ENCODE measurements at places on chromosomes 1 and 21.
A peak's percentile ranks its signal among the peaks of the same experiment; 100 is the strongest.

DNA sequence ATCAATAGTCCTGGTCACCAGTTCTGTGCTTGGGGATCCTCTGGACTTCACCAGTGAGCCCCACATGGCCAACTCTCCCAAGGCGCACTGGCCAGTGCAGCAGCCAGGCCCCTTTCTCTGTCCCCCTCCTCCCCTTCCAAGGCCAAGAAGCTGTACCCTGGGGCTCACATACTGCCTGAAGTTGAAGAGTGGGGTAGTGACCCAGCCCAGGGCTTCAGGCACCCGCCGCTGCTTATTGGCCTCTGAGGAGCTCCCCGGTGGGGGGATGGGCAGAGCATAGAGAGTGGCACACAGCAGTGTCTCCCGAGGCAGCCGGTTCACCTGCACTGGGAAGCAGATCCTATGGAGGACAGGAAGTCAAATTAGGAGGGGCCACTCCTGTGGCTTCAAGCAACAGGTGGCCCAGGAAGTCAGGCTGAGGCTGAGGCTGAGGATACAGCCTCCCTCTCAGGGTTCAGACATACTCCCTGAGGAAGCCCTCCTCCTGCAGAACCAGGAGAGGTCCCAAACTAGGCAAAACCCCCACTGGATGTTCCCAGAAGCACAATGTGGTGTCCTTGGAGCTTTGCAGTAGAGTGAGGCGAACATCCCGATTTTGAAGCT lies 38.2 kb upstream of the PPP1R15B start:
- no peak for DNase-seq

- DNase-seq: no peak
These were observed 59.9 kb downstream of the SLC22A15 start for GRCh38 chr1:116036255-116036654.

- no peak for DNase-seq
These were observed 35.3 kb downstream of the VN1R5 start for GRCh38 chr1:247291161-247291560.

GRCh38 chr1:89425056-89425455 lies 61.2 kb downstream of the GBP6 start:
- DNase-seq: no peak

GRCh38 chr1:40766560-40766959 lies 17.0 kb upstream of the KCNQ4 start:
- DNase-seq: no peak

GRCh38 chr1:69401879-69402278 lies 165.8 kb upstream of the LRRC7 start:
- no peak for DNase-seq

- no peak for DNase-seq
These were observed 33.0 kb upstream of the ZBTB8B start for GRCh38 chr1:32431736-32432400.

GRCh38 chr1:199279067-199279466 lies 640.2 kb downstream of the PTPRC start:
- no peak for DNase-seq

DNA sequence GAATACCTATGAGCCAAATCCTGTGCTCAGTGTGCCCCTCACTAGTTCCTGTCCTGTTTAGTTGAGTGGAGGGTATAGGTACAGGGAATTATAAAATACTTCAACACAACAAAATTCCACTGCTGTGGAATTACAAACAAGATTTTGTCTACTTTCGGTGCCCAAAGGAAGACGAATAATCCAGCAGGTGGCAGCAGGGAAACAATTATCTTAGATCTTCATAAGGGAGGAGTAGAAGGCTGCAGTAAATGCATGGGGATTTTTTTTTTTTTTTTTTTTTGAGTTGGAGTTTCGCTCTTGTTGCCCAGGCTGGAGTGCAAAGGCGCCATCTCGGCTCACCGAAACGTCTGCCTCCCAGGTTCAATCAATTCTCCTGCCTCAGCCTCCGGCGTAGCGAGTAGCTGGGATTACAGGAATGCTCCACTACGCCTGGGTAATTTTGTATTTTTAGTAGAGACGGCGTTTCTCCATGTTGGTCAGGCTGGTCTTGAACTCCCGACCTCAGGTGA lies 2.0 kb upstream of the PIP5K1A start:
- DNase-seq: peak; percentile 73

DNA sequence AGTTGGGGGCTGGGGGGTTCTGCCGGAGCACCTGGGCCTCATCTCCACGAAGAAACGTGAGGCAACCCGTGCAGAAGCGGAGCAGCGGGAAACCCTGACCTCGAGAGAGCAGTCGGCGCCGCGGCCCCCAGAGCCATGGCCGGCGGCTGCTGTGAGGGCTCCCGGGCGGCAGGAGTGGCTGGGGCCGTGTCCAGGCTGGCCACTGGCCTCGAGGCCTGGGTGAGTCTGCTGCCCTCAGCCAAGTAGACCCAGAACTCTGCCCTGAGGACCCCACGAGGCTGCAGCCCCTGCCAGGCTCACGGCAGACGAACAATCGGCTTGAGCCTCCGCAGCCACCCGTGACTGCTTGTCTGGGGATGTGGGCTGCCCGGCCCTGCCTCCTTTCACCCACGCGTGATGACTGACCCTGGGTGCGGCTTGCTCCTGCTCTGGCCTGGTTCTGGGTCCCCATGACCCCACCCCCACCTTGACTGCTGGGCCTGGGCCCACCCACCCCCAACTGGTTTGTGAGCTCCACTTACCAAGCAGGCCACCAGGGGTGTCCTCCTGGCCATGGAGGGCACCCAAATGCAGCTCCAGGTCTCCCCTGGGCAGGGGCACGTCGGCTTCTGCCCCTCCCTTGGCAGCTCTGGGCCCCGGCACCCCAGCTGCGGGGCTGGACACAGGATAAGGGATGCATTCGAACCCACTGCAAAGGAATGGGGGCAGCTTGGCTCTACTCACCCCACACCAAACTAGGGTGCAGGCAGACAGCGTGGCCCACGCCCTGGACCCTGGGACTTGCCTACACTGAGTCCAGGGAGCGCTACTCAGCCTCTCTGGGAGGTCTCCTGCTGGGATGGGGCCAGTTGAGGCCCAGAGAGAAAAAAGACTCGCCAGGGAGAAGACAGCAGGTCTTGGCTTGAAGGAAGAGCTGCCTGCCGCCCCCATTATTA lies 34.2 kb downstream of the MORN1 start:
- DNase-seq: no peak

DNA sequence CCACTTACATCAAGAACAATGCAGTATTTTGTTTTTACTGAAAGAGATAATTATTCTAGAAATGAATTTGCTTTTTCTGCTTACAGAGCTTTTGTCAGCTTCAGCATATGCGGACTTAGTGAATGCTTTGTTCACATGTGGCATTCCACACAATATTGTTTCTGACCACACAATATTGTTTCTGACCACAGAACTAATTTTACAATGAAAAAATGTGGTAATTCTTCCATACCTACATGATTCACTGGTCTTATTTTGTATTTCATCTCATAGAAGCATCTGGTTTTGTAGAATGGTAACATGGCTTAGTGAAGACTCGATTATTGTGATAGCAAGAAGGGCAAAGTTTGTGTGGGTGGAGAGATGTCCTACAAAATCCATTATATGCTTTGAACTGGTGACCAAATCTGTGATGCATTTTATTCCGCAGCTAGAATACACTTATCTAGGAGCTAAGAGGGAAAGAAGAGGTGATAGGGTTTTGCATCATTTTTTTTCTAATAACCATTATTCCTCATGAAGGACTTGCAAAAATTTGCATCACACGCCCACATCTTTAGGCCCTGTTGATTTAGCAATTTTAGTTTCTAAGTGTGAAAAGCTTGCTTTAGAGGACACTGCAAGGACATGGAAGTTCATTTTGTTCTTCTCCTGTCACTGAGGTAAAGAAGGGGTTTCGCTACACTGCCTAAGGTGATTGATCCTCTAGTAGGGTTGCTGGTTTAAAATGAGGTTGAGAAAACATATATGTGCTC lies 75.3 kb downstream of the HLX start:
- no peak for DNase-seq

GRCh38 chr1:6165441-6165985 lies 14.6 kb downstream of the CHD5 start:
- DNase-seq: no peak

- DNase-seq: no peak
These were observed 1532.1 kb upstream of the TPTE start for GRCh38 chr21:8989261-8989711.

DNA sequence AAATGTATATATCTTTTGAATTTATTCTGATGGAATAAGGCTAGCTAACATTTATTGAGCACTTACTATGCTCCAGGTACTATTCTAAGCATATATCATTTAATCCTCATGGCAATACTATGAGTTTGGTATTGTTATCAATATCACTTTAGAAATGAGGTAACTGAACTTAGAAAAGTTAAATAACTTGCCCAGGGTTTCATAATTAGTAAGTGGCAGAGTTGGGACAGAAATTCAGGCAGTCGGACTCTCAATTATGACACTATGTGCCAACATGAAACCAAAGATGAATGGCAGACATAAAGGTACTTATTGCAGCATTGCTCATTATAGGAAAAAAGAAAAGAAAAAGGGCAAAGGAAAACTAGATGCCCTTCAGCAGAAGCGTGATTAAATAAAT lies 48.2 kb downstream of the RAB3GAP2 start:
- no peak for DNase-seq

GRCh38 chr1:237429252-237429651 lies 387.3 kb downstream of the RYR2 start:
- no peak for DNase-seq

- no peak for DNase-seq
These were observed 2.8 kb downstream of the CERS2 start for GRCh38 chr1:150971583-150972416.

DNA sequence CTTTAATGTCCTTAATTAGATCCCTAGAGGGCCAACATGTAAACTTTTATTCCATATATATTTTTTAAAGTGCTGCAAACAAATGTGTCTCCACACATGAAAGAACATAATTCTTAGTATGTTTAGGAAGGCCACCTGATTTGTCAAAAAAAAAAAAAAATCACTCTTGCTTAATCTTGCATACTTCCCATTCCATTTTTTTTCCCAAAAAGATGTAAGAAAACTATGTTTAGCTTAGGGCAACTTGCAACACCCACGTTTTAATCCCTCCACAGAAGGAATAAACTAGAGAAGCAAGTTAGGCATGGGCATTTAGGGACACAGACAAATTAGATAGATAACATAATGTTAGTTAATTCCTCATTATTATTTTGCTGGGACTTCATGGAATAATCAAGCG lies 5.6 kb downstream of the YOD1 start:
- no peak for DNase-seq

DNA sequence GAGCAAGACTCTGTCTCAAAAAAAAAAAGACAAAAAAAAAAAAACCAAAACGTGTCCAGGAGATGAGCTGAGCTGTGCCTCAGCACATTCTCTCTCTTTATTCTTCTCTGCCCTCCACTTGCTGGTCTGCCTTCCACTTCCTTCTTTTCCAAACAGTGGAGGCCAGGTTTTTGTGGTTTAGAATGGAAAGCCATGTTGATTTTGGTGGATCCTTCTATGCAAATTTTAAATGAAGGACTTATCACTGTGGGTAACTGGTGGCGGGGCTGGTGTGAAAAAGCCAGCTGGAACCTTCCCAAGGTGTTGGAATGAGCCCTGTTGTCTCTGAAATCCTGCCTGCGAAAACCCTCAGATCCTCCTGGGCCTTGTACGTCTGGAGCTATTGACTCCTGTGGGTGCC lies 61.9 kb downstream of the PTPRU start:
- no peak for DNase-seq

DNA sequence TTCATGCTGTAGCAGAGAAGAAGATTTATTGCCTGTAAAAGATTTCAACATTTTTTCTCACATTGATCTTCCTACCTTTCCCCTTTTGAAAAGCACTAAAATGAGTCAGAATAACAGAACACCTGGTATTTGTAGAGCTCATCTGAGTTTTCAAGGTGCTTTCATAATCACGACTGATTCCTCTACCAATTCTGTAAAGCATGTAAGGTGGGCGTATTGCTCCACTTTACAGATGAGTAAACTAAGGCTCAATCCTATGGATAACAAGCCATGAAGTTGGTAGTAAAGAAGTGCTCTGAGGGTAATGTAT lies 227.9 kb upstream of the KIAA0040 start:
- DNase-seq: no peak

DNA sequence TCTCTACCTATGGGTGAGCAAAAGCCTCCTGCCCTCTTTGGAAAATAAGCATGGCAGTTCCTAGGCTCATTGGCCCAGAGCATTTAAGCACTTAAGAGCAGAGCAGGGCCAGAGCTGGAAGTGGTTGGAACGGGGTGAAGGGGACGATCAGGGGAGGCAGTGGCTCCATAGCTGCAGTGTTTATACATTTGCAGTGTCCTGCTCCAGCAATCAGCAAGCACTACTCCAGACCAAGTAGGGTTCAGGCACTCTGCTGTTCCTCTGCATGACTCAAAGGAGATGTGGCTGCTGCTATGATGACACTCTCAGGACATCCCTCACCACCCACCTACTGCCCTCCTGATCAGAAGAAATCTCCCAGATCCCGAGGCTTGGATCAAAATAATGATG lies 55.0 kb downstream of the TRABD2B start:
- no peak for DNase-seq
